ENCODE measurements at places on chromosomes 2 and 18. TPM values are rescaled to one million over a fixed set of nuclear protein-coding genes. Genes with fewer than 3 reads are reported as not detected.

DNA sequence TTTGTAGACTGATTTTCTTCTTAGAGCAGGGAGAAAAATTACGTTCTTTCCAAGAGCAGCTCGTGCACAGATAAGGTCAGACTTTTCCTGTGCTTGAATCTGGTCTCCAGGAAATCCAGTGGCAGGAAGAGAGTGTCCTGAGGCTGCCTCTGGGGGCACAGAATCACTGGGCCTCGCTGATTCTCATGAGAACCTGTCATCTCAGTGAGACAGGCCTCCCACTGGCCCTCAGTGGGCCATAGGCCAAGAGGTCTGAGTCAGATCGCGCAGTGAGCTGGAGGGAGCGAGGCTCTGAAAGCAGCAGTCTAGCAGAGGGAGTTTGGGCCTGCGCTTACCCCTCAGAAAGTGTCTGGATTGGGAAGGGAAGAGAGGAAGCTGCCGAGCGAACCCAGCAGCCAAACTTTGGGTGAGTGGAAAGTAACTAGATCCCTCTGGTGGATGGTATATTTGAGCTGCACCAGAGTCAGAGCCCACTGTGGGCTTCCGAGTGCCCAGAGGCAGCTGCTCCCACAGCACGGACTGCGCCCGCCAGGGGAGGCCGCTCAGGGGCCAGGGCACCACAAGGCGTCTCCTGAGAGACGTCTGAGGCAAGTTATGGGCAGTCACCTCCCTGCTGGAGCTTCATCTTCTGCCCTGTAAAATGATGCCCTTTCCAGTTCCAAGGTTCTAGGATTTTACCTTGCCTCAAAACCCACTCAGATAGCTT, 8.2 kb downstream of the GDF7 start:
- no peak for DNase-seq

GRCh38 chr2:149021761-149022160, 16.7 kb upstream of the LYPD6B start:
- no peak for DNase-seq

GRCh38 chr18:50924372-50924771, 43.5 kb upstream of the ELAC1 start:
- DNase-seq, result no peak

GRCh38 chr2:118223992-118224894, 136.0 kb downstream of the INSIG2 start:
- peak; percentile 54 for DNase-seq

DNA sequence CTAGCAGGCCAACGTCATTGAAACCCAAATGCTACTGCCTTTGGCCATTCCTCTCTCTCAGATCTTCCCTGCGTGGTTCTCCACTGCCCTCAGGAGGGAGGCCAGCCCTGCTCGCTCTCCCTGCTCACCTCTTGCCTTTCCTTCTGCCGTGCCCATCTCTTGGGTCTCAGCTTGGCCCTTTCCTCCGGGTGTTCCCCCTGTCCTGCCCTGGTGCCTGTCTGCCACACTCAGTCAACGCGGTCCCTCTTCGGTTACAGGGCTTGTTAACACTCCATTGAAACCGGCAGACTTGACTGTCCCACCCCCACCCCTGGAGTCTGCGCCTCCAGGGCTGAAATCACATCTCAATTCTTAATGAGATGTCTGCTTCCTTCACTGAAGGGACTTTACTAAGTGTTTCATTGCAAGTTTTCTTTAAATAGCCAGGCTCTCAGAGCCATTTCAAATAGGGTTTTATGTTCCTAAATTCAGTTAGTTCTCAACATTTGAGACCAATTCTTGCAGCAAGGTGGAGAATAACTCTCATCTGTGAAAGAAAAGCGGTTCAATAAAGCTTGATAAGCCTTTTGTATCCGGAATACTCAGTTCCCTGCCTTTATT, 237.6 kb downstream of the DYSF start:
- DNase-seq, result no peak

- no peak for DNase-seq
Observed at GRCh38 chr2:121343191-121343590, 58.2 kb upstream of the TFCP2L1 start.

GRCh38 chr2:233153146-233153798, 93.1 kb downstream of the INPP5D start:
- DNase-seq, result no peak

DNA sequence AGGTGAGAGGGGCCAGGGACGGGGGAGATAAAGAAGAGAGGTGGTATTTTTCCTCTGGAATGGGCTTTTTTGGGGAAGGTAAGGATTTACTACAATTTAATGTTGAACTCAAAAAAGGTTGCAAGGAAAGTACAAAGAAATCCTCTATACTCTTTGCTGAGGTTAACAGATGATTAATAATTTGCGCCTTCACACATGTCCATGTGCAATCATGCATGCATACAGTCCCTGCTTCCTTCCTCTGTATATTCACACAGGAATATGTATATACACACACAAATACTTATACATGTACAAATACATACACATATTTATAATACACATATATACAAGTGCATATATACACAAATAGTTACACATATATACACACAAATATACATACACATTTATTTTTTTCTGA, 193.4 kb downstream of the NBAS start:
- no peak for DNase-seq

The UGT1A4 gene
- total RNA-seq, result not detected

The LINC00305 gene
- not detected for total RNA-seq

The NAT8 gene
- total RNA-seq, result not detected

The SCN3A gene
- total RNA-seq, result not detected

The CAPN10 gene
- 54.6 TPM for total RNA-seq

The TBR1 gene
- not detected for total RNA-seq

Measured in WTC11 (cell line).